ENCODE measurements at places on chromosomes 13 and 19. TPM values are rescaled to one million over a fixed set of nuclear protein-coding genes. Genes with fewer than 3 reads are reported as not detected.

HS6ST3 gene
- total RNA-seq: 36.2 TPM

ZNF491 gene
- total RNA-seq: 8.7 TPM

SOX21 gene
- 2.3 TPM for total RNA-seq

ZNF331 gene
- total RNA-seq: 28.0 TPM

ZNF738 gene
- 24.4 TPM for total RNA-seq

NCAN gene
- total RNA-seq: 135 TPM

DACH1 gene
- 21.7 TPM for total RNA-seq

GRCh38 chr13:101393140-101393539 lies 23.2 kb downstream of the NALCN start:
- H3K4me1 ChIP-seq: no peaks in the 10 kb centered on the region
- DNase-seq: no peak
- no peaks in the 10 kb centered on the region for H3K36me3 ChIP-seq
- no peak overlapping the region for H3K27ac ChIP-seq
- H3K27me3 ChIP-seq: no peaks in the 10 kb centered on the region

DNA sequence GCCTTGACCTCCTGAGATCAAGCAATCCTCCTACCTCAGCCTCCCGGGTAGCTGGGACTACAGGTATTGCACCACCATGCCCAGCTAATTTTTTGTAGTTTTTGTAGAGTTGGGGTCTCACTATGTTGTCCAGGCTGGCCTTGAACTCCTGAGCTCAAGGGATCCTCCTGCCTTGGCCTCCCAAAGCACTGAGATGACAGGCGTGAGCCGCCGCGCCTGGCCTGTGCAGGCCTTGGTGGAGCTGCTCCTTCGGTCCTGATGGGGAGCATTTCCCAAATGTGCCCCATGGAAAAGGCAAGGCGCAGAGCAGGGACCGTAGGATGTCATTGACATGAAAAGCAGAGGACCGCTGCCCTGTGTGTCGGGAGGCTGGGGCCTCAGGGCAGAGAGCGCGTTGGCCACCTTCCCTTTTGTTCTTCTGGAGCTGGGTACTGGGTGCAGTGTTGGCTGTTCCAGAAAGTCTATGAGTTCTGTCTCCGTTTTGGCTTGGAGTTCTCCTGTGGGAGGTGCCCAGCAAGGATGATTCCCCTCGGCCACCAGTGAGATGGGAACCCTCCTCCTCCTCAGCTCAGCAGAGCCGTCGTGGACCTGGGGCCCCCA lies 128.5 kb downstream of the KDM4B start:
- H3K4me3 ChIP-seq: no peak overlapping the region
- no peaks in the 10 kb centered on the region for H3K27me3 ChIP-seq
- DNase-seq: no peak
- H3K4me1 ChIP-seq: peaks cover 50% of the 10 kb centered on the region
- no peak overlapping the region for H3K27ac ChIP-seq

GRCh38 chr13:71605744-71606143 lies 261.3 kb downstream of the DACH1 start:
- H3K4me3 ChIP-seq: no peak overlapping the region
- H3K36me3 ChIP-seq: no peaks in the 10 kb centered on the region
- no peak for DNase-seq
- no peaks in the 10 kb centered on the region for H3K27me3 ChIP-seq

DNA sequence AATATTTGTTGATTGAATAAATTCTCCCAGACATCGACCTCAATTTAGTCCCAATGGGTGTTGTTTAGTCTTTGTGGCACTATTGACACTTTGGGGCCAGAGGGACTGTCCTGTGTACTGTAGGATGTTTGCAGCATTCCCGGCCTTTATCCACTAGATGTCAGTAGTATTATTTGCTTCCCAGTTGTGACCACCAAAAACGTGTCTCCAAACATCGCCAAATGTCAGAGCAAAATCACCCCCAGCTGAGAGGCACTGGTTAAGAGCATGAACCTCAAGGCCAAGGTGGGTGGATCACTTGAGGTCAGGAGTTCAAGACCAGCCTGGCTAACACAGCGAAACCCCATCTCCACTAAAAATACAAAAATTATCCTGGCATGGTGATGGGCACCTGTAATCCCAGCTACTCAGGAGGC lies 15.4 kb downstream of the NLRP12 start:
- H3K4me1 ChIP-seq: peaks cover 3% of the 10 kb centered on the region
- H3K27ac ChIP-seq: no peak overlapping the region
- no peaks in the 10 kb centered on the region for H3K36me3 ChIP-seq
- no peaks in the 10 kb centered on the region for H3K27me3 ChIP-seq
- H3K4me3 ChIP-seq: no peak overlapping the region

- H3K4me3 ChIP-seq: no peak overlapping the region
- H3K27ac ChIP-seq: no peak overlapping the region
- no peaks in the 10 kb centered on the region for H3K27me3 ChIP-seq
- H3K4me1 ChIP-seq: peaks cover 28% of the 10 kb centered on the region
- H3K36me3 ChIP-seq: peaks cover 39% of the 10 kb centered on the region
Observed at GRCh38 chr19:33464733-33465115, 56.9 kb downstream of the PEPD start.

GRCh38 chr13:99614465-99614885 lies 113.2 kb downstream of the TM9SF2 start:
- H3K27ac ChIP-seq: no peak overlapping the region
- DNase-seq: no peak
- no peak overlapping the region for H3K4me3 ChIP-seq
- no peaks in the 10 kb centered on the region for H3K4me1 ChIP-seq

- no peaks in the 10 kb centered on the region for H3K4me1 ChIP-seq
- no peaks in the 10 kb centered on the region for H3K27me3 ChIP-seq
- no peak for DNase-seq
Observed at GRCh38 chr19:58218899-58219298, 9.8 kb upstream of the ZNF544 start.

- no peaks in the 10 kb centered on the region for H3K27me3 ChIP-seq
- H3K4me1 ChIP-seq: no peaks in the 10 kb centered on the region
- H3K36me3 ChIP-seq: no peaks in the 10 kb centered on the region
- no peak overlapping the region for H3K4me3 ChIP-seq
Observed at GRCh38 chr13:92172191-92172590, 773.8 kb downstream of the GPC5 start.

DNA sequence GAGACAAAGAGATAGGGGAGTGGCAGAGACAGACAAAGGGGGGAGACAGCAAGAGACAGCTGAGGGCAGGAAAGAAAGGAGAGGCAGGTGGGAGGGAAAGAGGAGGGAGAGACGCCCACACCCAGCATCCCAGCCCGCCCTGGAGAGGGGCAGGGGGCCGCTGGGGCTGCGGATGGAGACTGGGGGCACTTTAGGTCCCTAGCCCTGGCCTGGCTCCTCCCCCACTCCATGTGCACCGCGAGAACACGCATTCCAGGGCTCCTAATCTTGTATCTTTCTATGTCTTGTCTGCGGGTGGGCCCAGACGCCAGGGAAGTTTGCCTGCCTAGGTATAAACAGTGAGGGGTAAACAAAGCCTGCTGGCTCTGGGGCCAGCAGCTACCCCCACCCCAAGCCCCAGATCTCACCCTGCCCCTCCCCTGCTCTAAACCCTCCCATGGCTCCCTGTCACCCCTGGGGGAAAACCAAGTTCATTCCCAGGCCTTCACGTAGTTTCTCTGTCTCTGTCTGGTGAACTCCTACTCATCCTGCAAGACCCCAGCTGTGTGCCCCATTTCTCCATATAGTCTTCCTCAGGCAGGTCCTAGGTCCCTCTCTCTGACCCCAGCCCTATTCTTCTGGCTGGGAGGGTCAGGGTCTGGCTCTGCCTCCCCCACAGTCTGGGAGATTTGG lies 5.7 kb downstream of the TLE5 start:
- no peaks in the 10 kb centered on the region for H3K27me3 ChIP-seq
- peaks cover 82% of the 10 kb centered on the region for H3K36me3 ChIP-seq
- H3K4me1 ChIP-seq: peaks cover 57% of the 10 kb centered on the region
- no peak for DNase-seq
- no peak overlapping the region for H3K4me3 ChIP-seq

DNA sequence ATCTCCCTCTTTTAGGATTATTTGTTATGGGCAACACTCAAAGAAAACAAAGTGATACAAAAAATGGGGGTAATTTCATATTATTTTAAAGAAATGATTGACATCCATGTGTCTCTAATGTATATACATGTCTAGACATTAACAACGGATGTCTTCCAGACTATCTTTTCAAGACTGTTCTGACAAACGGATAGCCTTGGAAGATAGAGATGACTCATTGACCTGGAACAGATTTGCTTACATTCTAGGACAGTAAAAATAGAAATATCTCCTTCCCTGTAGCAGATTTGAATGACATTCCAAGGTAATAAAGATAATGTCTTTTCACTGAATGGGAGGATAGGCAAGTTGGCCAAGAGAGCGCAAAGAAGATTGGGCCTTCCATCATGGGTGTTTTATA lies 26.2 kb upstream of the SLITRK6 start:
- no peaks in the 10 kb centered on the region for H3K27me3 ChIP-seq
- DNase-seq: no peak
- H3K4me1 ChIP-seq: no peaks in the 10 kb centered on the region
- H3K4me3 ChIP-seq: no peak overlapping the region

DNA sequence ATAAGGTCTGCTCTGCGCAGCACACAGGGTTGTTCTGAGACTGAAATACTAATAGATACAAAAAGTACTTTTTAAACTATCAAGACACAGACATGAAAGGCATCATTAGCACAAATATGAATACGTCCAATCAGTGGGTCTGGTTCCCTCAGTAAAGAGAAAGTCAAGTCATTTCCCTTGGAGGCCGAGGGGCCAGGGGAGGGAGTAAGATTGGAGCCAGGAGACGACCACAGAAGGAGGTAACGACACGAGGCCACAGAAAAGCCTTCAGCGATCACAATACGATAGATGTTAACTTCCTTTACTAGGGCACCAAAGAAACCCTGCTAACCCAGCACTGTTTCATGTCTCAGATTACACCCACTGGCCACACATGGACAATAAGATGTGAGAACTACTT lies 5.3 kb downstream of the CARS2 start:
- H3K36me3 ChIP-seq: peaks cover 54% of the 10 kb centered on the region
- no peak overlapping the region for H3K4me3 ChIP-seq
- DNase-seq: no peak
- no peak overlapping the region for H3K27ac ChIP-seq
- H3K27me3 ChIP-seq: no peaks in the 10 kb centered on the region
- peaks cover 18% of the 10 kb centered on the region for H3K4me1 ChIP-seq

- DNase-seq: no peak
- no peak overlapping the region for H3K27ac ChIP-seq
- no peaks in the 10 kb centered on the region for H3K27me3 ChIP-seq
- no peak overlapping the region for H3K4me3 ChIP-seq
Observed at GRCh38 chr13:33994198-33994597, 176.2 kb downstream of the RFC3 start.

DNA sequence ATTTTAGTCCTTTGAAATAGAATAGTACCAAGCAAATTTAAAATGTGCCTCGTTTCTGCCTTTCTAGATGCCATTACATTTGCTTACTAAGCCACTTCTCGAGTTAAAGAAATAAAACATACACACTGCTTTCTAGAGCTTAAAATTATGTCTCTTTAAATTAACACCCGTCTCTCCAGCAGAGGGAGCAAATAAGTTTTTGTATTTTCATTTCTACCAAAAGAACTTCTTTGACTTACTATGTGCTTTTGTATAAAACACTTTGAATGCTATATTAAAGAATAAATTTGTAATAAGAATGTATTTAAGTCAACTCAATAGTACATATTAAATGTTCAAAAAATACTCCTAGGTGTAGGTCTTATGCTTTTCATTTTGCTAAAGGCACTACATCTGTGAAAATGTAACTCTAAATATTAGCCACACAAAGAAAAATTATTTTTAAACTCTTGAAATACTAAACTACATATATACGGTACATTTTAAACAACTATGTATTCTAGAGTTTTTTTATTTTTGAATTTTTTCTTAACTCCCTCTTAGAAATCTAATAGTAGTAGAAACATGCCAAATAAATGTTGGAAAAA lies 269.3 kb upstream of the MIR17HG start:
- no peaks in the 10 kb centered on the region for H3K27me3 ChIP-seq
- no peaks in the 10 kb centered on the region for H3K4me1 ChIP-seq
- H3K4me3 ChIP-seq: no peak overlapping the region

- H3K4me3 ChIP-seq: no peak overlapping the region
- DNase-seq: no peak
- H3K27ac ChIP-seq: no peak overlapping the region
- peaks cover 11% of the 10 kb centered on the region for H3K36me3 ChIP-seq
- H3K27me3 ChIP-seq: no peaks in the 10 kb centered on the region
- no peaks in the 10 kb centered on the region for H3K4me1 ChIP-seq
Observed at GRCh38 chr13:21542563-21542962, 61.4 kb downstream of the MICU2 start.

DNA sequence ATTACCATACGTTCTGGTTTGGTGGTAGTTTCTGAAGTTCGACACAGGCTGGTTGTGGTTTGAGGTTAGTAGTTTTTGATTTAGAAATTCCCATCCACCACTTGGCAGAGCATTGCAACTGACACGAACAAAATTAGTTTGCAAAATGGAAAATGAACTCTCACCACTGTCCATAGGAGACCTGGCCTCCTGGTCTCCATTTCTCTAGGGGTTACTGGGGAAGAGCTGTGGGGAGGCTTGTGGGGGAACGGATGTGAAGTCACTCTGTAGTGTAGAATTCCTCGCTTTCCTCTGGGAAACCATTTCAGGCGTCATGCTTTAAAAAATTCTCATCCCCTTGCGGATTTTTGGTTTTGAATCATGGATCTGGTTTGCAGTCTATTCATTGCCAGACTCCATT lies 321.5 kb upstream of the MAB21L1 start:
- peaks cover 4% of the 10 kb centered on the region for H3K36me3 ChIP-seq
- no peak overlapping the region for H3K4me3 ChIP-seq
- H3K27me3 ChIP-seq: no peaks in the 10 kb centered on the region
- DNase-seq: no peak
